Neural crest cell (in vitro differentiated cells): ENCODE measurements at places on chromosomes 16 and 17. TPM values are rescaled to one million over a fixed set of nuclear protein-coding genes. Genes with fewer than 3 reads are reported as not detected.

DNA sequence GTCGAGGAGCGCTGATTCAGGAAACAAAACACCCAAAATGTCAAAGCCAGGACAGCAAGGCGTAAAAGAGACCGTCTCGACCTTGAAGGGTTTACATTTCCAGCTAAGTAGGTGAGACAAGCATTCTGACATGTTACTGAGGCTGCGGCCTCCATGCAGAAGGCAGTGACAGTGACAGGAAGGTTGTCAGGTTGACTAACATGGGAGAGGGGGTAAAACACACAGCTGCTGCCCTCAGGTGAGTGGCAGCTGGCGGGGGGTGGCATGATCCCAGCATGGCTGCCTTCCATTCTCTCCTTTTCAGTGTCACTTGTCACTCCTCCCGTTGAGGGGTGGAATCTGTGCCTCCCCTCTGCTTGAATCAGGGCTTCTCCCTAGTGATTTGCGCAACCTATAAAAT is 31.9 kb upstream of the CRHR1 start:
- no peak overlapping the region for H3K27ac ChIP-seq
- H3K4me3 ChIP-seq: no peak overlapping the region
- H3K27me3 ChIP-seq: peaks cover 30% of the 10 kb centered on the region
- no peaks in the 10 kb centered on the region for H3K36me3 ChIP-seq
- no peak for DNase-seq
- peaks cover 12% of the 10 kb centered on the region for H3K4me1 ChIP-seq

GRCh38 chr17:47705536-47706530 is 11.9 kb downstream of the TBKBP1 start:
- no peaks in the 10 kb centered on the region for H3K36me3 ChIP-seq
- H3K4me3 ChIP-seq: no peak overlapping the region
- no peaks in the 10 kb centered on the region for H3K27me3 ChIP-seq
- H3K4me1 ChIP-seq: peaks cover 42% of the 10 kb centered on the region
- DNase-seq: no peak
- no peak overlapping the region for H3K27ac ChIP-seq

- H3K4me1 ChIP-seq: peaks cover 18% of the 10 kb centered on the region
- H3K36me3 ChIP-seq: no peaks in the 10 kb centered on the region
- no peak for DNase-seq
- no peak overlapping the region for H3K4me3 ChIP-seq
Measured at GRCh38 chr16:82197540-82198240, 27.7 kb upstream of the MPHOSPH6 start.

DNA sequence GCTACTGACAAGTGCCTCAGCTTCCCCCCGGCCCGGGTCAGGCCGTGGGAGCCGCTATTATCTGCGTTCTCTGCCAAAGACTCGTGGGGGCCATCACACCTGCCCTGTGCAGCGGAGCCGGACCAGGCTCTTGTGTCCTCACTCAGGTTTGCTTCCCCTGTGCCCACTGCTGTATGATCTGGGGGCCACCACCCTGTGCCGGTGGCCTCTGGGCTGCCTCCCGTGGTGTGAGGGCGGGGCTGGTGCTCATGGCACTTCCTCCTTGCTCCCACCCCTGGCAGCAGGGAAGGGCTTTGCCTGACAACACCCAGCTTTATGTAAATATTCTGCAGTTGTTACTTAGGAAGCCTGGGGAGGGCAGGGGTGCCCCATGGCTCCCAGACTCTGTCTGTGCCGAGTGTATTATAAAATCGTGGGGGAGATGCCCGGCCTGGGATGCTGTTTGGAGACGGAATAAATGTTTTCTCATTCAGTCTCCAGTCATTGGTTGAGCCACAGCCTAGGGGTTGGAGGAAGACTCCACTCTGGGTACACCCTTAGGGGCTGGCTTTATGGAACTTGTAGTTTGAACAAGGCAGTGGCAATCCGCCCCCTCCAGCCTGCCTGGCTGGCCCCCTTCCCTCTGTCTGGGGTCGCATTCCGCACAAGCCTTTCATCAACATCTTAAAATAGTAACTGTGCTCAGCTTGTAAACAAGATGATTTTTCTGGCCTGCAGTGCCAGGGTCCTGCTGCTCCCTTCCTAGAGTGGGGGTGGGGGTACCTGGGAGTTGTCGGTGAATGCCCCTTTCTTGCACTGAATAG is 4.1 kb downstream of the SYNGR2 start:
- H3K4me1 ChIP-seq: peaks cover 13% of the 10 kb centered on the region
- H3K4me3 ChIP-seq: peak overlapping the region; percentile 72
- DNase-seq: no peak
- H3K27ac ChIP-seq: no peak overlapping the region
- H3K27me3 ChIP-seq: no peaks in the 10 kb centered on the region
- H3K36me3 ChIP-seq: peaks cover 4% of the 10 kb centered on the region

The OSGIN1 gene
- total RNA-seq: 2.4 and 3.0 TPM in 2 replicates

The PLXDC1 gene
- total RNA-seq: 0.28 and 0.84 TPM in 2 replicates
